ENCODE measurements at places on chromosomes 2 and 18.
A peak's percentile ranks its signal among the peaks of the same experiment; 100 is the strongest.

DNA sequence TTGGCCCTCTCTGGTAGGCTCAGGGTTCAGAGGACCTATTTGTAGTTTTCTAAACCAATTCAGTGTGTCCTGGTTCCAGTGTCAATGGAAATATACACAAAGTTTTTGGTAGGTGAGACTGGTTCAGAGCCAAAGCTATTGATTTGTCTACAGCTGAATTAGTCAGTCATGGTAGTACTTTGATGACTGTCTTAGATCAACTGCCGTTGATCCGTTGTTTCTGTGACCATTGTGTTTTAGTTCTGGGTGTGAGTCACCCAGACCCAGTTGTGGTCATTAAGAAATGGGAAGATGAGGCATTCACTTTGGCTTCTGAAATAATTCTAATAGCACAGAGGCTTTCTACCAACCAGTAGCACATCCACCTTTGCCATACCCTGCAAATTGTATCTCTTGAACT is 16.0 kb upstream of the RPE start:
- DNase-seq, result no peak

GRCh38 chr2:14245901-14246300 is 386.6 kb upstream of the LRATD1 start:
- no peak for DNase-seq

- DNase-seq, result no peak
Observed at GRCh38 chr2:120381661-120382060, 35.7 kb downstream of the INHBB start.

GRCh38 chr2:185738679-185739472 is at the start of gene FSIP2:
FSIP2 (plus strand) TSS chr2:185738804; CDS start chr2:185738895, 91 bp downstream.
- DNase-seq, result peak; percentile 83

- DNase-seq, result peak; percentile 87
Observed at GRCh38 chr2:20185176-20186022, 39.5 kb downstream of the SDC1 start.

DNA sequence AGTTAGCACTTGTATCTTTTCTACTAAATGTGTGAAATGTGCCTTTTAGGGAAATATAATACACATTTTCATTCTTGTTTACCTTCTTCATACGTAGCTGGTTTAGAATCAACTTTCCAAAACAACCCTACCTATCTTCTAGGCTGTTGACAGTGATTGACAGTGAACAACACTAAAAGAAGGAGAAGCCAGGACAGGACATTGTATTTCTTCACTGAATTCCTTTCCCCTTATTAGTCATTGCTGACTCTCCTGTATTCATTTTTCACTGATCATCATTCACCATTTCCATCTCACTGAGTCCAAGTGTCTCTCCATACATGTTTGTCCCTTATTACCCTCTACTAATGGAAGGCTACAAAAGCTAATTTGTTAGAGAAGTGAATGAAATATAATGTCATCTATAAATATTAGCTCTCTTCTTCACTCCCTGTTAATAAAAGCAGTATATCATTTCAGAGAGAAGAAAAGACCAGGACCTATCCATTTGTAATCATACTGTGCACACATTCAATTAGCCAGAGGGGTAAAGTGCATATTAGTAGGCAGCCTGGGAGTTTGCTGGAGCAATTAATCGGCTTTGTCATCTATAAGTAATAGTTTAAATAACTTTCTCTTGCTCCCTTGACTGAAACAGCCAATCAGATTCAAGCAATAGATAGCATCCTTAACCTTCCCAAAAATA is 192.5 kb upstream of the FOSL2 start:
- DNase-seq, result peak; percentile 7

GRCh38 chr2:105177536-105178254 is 63.8 kb upstream of the GPR45 start:
- DNase-seq, result no peak

Data from fibroblast of skin of scalp (primary cell).